Cardiac muscle cell (in vitro differentiated cells and primary cell): ENCODE measurements at places on chromosomes 3 and 15. TPM values are rescaled to one million over a fixed set of nuclear protein-coding genes. Genes with fewer than 3 reads are reported as not detected.

- H3K27me3 ChIP-seq, result peaks cover 15% of the 10 kb centered on the region
- H3K4me1 ChIP-seq, result peaks cover 14% of the 10 kb centered on the region
- H3K36me3 ChIP-seq, result peaks cover 8% of the 10 kb centered on the region
- no peak overlapping the region for H3K4me3 ChIP-seq
- no peak for DNase-seq
These were observed 5.3 kb downstream of the CPOX start for GRCh38 chr3:98588065-98588464.

DNA sequence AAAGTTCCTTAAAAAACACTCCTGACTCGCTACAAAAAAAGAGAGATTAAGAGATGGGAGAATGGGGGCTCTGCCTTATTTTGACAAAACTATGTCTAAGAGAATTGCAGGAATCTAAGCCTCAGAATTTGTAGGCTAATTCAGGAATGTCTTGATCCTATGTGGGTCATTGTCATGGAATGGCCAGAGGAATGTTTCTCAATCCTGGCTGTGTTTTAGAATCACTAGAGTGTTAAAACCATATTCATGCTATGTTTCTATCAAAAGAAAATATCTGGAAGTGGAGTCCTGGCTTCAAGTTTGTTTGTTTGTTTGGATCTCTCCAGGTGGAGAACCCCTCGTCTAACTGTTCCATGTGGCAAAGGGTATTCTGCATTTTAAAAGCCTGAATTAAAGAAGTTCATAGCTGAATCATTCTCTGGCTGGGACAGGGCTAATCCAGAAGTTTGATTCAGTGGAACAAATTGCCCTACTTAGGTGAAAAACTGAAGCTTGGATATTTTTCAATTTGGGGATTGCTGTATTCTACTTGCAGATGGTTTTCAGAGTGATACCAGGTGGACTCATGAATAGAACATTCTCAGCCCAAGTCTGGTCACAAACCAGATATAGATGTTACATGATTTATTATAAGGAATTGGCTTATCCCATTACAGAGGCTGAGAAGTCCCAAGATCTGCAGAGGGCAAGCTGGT is 28.2 kb downstream of the GJD2 start:
- no peak overlapping the region for H3K4me3 ChIP-seq
- no peak for DNase-seq
- no peak overlapping the region for H3K27ac ChIP-seq
- no peaks in the 10 kb centered on the region for H3K36me3 ChIP-seq
- peaks cover 20% of the 10 kb centered on the region for H3K4me1 ChIP-seq

DNA sequence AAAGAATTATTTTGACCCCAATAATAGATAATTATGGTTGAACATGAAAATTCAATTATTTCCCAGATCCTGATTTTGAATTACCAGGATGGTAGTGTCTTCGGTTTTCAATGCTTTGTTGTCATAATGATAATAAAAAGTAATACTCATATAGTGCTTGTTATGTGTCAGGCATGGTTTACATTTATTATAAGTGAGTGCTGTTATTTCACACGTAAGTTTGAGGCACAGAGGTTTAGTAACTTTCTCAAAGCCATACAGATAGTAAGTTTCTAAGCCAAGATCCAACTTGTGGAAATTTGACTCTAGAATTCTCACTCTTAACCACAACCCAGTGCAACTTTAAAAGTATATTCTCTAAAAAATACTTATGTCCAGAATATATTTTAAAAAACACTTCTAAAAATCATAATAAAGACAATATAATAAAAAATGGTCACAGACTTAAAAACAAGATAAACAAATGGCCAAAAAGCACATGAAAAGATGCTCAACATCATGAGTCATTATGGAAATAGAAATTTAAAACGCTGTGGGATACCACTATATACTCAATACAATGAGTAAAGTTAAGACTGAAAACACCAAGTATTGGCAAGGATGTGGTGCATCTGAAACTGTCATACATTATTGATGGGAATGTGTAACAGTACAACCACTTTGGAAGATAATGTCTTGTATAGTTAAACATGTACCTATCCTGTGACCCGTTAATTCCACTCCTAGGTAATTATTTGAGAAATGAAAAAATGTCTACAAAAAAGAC is 45.2 kb downstream of the SPRED1 start:
- no peaks in the 10 kb centered on the region for H3K36me3 ChIP-seq
- no peaks in the 10 kb centered on the region for H3K4me1 ChIP-seq
- no peak overlapping the region for H3K27ac ChIP-seq
- H3K27me3 ChIP-seq, result no peaks in the 10 kb centered on the region
- no peak overlapping the region for H3K4me3 ChIP-seq
- no peak for DNase-seq

DNA sequence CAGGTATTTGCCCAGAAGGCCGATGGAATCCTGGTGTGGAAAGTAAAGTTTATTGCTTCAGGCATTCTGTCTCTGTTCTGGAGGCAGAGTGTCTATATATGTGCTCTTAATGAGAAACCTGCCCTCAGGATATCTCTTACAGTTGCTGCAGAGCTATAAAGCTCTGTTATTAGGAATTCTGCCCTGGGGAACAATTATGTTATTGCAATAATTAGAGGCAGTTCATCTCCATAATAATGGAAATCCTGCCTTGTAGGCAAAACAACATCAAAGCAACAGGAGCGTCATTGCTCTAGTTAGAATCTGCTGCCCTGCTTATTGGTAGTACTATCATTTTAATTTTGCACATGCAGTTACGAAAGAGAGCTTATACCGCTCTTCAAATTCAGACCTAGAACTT is 175.6 kb downstream of the IL5RA start:
- H3K27me3 ChIP-seq, result no peaks in the 10 kb centered on the region
- no peaks in the 10 kb centered on the region for H3K4me1 ChIP-seq
- DNase-seq, result no peak

GRCh38 chr3:56870436-56870835 is 68.7 kb upstream of the ARHGEF3 start:
- H3K4me1 ChIP-seq, result no peaks in the 10 kb centered on the region
- H3K27ac ChIP-seq, result no peak overlapping the region
- no peaks in the 10 kb centered on the region for H3K36me3 ChIP-seq
- no peak for DNase-seq

Gene AMT
- total RNA-seq, result 37.3 and 67.2 TPM in 2 replicates

Gene LNP1
- 22.7 and 23.1 TPM in 2 replicates for total RNA-seq

DNA sequence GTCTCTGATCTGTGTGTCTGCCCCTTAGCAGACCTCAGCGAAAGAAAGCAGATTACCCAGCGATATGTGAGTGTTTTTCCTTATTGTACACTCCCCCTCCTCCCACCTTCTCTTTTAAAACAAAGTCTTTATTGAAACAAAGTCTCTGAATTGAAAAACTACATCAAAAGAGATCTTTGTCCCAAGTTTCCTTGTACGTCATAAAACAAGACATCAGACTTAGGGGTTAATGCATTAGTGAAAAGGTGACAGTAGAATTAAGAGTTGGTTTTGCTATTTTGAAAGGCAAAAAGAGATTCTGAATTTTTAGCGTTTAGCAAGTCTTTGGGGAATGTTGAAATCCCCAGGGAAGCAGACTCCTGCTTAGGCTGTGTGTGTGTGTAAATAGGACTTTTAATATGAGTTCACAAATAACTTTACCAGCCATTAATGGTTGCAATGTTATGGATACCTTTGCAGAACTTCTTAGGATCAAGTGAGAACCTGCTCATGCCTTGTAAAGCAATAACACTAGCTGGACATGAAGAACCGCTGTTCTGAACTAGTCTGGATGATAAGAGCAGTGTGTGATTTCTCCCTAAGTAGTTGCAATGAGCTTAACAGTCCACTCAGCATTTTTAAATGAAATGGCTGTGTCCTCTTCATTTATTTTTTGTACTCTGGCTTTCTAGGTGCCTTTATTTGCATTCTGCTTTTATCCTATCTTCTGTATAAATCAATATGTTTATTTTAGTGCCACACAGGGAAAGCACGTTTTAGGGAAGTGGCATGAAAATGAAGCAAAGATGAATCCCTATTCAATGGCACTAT is 136.6 kb downstream of the MCTP2 start:
- H3K4me1 ChIP-seq, result no peaks in the 10 kb centered on the region
- no peaks in the 10 kb centered on the region for H3K27me3 ChIP-seq
- no peak overlapping the region for H3K4me3 ChIP-seq
- no peak overlapping the region for H3K27ac ChIP-seq
- peak; percentile 28 for DNase-seq

DNA sequence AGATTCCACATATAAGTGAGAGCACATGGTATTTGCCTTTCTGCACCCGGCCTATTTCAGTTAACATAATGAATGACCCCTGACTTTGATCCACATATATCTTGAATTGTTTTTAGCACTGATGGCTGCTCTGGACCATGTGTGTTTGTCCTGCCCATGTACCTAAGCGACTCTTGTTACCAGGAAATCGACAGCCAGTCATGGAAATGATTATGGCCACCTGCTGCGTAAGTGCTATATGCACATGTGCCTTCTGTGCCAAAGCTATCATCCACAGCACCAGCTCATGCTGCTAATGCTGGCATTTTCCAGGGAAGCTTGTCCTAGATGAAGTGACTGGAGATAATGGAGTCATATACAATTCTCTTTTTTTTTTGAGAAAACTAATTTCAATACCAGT is 103.7 kb downstream of the PEX5L start:
- H3K27me3 ChIP-seq, result no peaks in the 10 kb centered on the region
- H3K36me3 ChIP-seq, result no peaks in the 10 kb centered on the region
- no peak for DNase-seq
- H3K4me3 ChIP-seq, result no peak overlapping the region

DNA sequence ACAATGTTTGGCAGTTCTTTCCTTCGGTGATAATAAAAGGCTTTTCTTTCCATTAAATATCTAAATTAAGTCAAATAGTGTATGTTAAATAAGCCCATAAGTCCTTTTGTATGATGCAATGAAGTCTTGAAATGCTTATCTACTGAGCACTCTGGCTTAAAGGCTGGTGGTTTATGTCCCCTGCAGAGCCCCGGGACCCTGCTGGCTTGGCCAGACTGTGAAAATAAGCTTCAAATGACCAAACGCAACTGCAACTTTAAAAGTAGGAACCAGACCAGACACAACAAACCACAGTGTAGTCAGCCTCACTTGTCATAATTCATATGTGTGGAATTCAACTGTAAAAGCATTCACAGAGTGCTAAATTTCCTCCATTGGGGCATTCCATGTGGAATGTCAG is 72.5 kb downstream of the FOXP1 start:
- no peak overlapping the region for H3K27ac ChIP-seq
- H3K4me3 ChIP-seq, result no peak overlapping the region
- peak; percentile 87 for DNase-seq
- H3K36me3 ChIP-seq, result no peaks in the 10 kb centered on the region

GRCh38 chr3:63959146-63959545 is 47.0 kb upstream of the SCAANT1 start:
- no peaks in the 10 kb centered on the region for H3K36me3 ChIP-seq
- no peak overlapping the region for H3K27ac ChIP-seq
- H3K27me3 ChIP-seq, result no peaks in the 10 kb centered on the region
- H3K4me1 ChIP-seq, result peaks cover under 1% of the 10 kb centered on the region

GRCh38 chr3:25888892-25889524 is 99.1 kb downstream of the OXSM start:
- DNase-seq, result no peak
- no peak overlapping the region for H3K27ac ChIP-seq
- H3K27me3 ChIP-seq, result no peaks in the 10 kb centered on the region
- H3K36me3 ChIP-seq, result no peaks in the 10 kb centered on the region
- H3K4me3 ChIP-seq, result no peak overlapping the region
- peaks cover 27% of the 10 kb centered on the region for H3K4me1 ChIP-seq

- no peaks in the 10 kb centered on the region for H3K36me3 ChIP-seq
- DNase-seq, result no peak
- no peaks in the 10 kb centered on the region for H3K27me3 ChIP-seq
- H3K4me1 ChIP-seq, result no peaks in the 10 kb centered on the region
- H3K4me3 ChIP-seq, result no peak overlapping the region
These were observed 171.7 kb downstream of the WNT5A start for GRCh38 chr3:55315396-55315795.

Gene HYPK
- 17.2 TPM in 2 replicates for total RNA-seq

DNA sequence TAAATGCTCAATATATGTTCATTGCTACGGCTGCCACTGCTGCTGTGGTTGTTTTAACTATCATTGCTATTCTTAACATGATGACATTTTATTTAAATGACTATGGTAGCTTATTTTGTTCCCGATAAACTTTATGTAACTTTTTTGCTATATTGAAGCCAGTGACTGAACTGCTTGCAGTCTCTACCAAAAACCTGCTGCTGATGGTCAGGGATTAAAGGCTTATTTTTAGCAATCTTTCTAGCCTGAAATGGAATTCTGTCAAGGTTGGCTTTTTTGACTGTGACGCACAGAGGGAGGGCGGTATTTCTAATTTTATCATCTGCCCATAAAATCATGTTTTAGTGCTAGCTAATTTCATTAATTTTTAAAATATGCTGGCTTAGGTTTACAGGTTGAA is 271.8 kb downstream of the KCNH8 start:
- H3K4me1 ChIP-seq, result no peaks in the 10 kb centered on the region
- H3K4me3 ChIP-seq, result no peak overlapping the region
- no peak for DNase-seq
- H3K27me3 ChIP-seq, result no peaks in the 10 kb centered on the region
- H3K36me3 ChIP-seq, result no peaks in the 10 kb centered on the region
- H3K27ac ChIP-seq, result no peak overlapping the region

GRCh38 chr15:40454904-40455391 is 14.2 kb downstream of the BAHD1 start:
- no peaks in the 10 kb centered on the region for H3K36me3 ChIP-seq
- no peaks in the 10 kb centered on the region for H3K27me3 ChIP-seq
- peaks cover 8% of the 10 kb centered on the region for H3K4me1 ChIP-seq
- no peak overlapping the region for H3K4me3 ChIP-seq

Gene CHRNB4
- total RNA-seq, result 0.14 and 0.57 TPM in 2 replicates

Gene GLCE
- total RNA-seq, result 6.1 and 7.3 TPM in 2 replicates

Gene MYL3
- 2,390 and 3,091 TPM in 2 replicates for total RNA-seq

DNA sequence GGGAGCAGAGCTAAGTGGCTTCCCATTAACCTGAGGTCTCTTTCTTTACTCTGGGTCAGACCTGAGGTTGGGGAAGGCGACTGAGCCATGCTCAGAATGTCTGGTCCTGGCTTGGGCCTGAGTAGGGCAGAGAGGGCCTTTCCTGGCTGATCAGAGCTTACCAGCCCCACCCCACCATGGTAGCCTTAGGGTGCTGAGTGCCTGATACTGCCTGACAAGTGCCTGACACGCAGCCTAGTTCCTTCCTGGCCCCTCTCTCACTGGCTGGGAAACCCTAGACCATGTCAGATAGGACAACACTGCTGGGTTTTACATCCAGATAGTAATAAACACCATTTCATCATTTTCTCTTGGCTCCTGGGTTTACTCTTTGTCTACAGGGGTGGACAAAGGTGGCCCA is 25.8 kb upstream of the DOCK3 start:
- peaks cover 48% of the 10 kb centered on the region for H3K4me1 ChIP-seq
- H3K27me3 ChIP-seq, result no peaks in the 10 kb centered on the region
- DNase-seq, result no peak
- H3K27ac ChIP-seq, result peak overlapping the region; percentile 91
- peaks cover 4% of the 10 kb centered on the region for H3K36me3 ChIP-seq

Gene GUCA1C
- total RNA-seq, result not detected in 2 replicates

- no peak for DNase-seq
- H3K4me1 ChIP-seq, result no peaks in the 10 kb centered on the region
- no peak overlapping the region for H3K27ac ChIP-seq
- H3K27me3 ChIP-seq, result no peaks in the 10 kb centered on the region
These were observed 10.1 kb upstream of the MINDY2 start for GRCh38 chr15:58761010-58761388.

GRCh38 chr3:166580561-166580960 is 743.3 kb upstream of the BCHE start:
- H3K4me3 ChIP-seq, result no peak overlapping the region
- no peaks in the 10 kb centered on the region for H3K4me1 ChIP-seq
- no peak overlapping the region for H3K27ac ChIP-seq
- H3K27me3 ChIP-seq, result no peaks in the 10 kb centered on the region
- DNase-seq, result no peak

Gene CCR1
- 0.07 TPM in 1 of 2 replicates, not detected in the other for total RNA-seq

- H3K4me3 ChIP-seq, result no peak overlapping the region
- no peak overlapping the region for H3K27ac ChIP-seq
- no peaks in the 10 kb centered on the region for H3K36me3 ChIP-seq
- no peaks in the 10 kb centered on the region for H3K4me1 ChIP-seq
- no peaks in the 10 kb centered on the region for H3K27me3 ChIP-seq
These were observed 32.1 kb downstream of the TFDP2 start for GRCh38 chr3:142117056-142117851.

Gene RRP9
- total RNA-seq, result 22.3 and 22.4 TPM in 2 replicates
